Stimulated activated CD8-positive, alpha-beta memory T cell treated with anti-CD3 and anti-CD28 coated beads, Interleukin-7, amount 100 ng/mL, for 1 hour (primary cell): ENCODE measurements at places on chromosomes 2 and 18.

DNA sequence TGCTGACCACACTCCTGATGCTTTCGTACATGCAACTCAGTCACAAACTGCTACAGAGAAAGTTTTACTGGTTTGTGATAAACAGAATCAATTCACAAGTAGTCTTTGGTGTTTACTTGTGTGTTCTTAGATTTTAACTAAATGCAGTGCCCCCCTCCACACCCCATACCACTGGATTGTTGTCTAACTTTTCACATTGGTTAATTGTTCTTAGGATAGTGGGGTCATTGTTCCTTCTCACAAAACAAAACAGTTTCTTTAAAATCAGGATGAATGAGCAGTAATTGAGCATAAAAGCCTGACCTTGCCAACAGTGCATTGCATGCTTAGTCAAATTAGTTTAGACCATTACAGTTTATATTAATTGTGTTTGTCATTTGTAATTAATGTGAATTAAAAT, 14.1 kb upstream of the PNPT1 start:
- DNase-seq = no peak

- DNase-seq = no peak
Measured at GRCh38 chr2:48144777-48145176, 238.5 kb upstream of the FBXO11 start.

- no peak for DNase-seq
Measured at GRCh38 chr2:36318547-36318946, 37.0 kb upstream of the CRIM1 start.

- no peak for DNase-seq
Measured at GRCh38 chr2:58032016-58032763, 14.4 kb upstream of the VRK2 start.

DNA sequence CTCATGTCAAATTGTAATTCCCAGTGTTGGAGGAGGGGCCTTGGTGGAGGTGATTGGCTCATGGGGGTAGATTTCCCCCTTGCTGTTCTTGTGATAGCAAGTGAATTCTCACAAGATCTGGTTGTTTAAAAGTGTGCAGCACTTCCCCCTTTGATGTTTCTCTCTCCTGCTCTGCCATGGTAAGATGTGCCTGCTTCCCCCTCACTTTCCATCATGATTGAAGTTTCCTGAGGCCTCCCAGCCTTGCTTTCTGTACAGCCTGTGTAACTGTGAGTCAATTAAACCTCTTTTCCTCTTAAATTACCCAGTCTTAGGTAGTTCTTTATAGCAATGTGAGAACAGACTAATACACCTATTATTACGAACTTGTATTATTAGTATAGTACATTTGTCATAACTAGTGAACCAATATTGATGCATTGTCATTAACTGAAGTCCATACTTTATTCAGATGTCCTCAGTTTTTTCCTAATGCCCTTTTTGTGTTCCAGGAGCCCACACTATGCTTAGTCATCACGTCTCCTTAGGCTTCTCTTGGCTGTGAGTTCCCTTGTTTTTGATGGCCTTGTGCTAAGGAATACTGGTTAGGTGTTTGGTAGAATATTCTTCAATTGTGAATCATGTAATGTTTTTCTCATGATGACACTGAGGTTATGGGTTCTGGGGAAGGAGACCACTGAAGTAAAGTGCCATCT, 4.5 kb upstream of the MAP3K2 start:
- DNase-seq = no peak

DNA sequence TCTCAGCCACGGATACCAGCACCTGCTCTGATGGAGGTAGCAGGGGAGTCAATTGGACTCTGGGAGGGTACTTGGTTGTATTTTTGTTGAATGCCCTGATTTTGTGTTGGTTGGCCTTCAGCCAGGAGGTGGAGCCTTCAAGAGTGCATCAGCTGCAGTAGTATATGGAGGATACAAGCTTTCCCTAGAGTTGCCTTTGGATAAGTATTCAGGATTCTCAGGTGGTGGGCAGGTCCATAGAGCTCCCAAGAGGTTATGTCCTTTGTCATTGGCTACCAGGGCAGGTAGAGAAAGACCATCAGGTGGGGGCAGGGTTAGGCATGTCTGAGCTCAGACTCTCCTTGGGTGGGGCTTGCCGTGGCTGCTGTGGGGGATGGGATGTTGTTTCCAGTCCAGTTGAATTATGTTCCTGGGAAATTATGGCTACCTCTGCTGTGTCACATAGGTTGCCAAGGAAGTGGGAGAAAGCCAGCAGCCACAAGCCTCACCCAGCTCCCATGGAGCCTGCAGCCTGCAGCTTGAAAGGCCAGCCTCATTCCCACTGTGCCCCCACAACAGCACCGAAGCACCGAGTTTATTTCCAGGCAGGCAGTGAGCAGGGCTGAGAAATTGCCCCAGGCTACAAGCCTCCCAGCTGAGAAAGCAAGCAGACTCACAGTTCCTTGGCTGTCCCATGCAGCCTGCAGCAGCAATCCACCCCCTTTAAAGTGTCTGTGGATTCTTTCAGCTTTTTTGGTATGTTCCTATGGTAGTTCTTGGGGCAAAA, 38.6 kb upstream of the CHST9 start:
- DNase-seq = no peak

GRCh38 chr18:29737620-29738019, 1304.9 kb downstream of the DSC3 start:
- DNase-seq = no peak

GRCh38 chr2:188046437-188046836, 245.2 kb upstream of the GULP1 start:
- DNase-seq = no peak

DNA sequence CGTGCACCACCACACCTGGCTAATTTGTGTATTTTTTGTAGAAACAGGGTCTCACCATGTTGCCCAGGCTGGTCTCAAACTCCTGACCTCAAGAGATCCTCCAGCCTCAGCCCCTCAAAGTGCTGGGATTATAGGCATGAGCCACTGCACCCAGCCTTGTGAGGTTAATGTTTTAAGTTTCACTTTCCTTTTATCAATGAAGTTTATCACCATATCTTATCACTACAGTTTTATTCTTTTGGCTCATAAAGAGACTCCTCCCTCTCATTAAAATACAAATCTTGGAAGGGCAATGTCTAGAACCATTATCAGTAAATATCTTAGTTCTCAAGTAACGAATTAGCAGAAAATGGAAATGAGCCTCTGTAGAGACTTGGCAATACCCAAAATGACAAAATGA, 173.8 kb downstream of the BCL11A start:
- DNase-seq = no peak

DNA sequence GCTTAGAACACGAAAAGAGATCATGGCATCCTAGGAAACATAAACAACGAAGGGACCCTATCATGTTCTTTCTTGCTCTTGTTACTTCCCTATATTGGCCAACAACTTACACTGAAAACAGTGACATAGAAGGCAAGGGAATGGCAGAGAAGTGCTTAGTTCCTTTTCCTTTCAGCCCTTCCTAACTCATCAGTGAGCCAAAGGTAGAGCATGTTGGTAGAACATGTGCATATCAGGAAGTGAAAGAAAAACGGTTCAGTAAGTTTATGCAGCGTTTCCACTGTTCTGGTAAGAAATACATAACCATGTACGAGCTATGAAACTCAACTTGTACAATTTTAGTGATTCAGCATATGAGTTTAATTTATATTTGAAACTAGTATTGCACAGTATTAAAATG, 21.7 kb downstream of the AKAIN1 start:
- no peak for DNase-seq

DNA sequence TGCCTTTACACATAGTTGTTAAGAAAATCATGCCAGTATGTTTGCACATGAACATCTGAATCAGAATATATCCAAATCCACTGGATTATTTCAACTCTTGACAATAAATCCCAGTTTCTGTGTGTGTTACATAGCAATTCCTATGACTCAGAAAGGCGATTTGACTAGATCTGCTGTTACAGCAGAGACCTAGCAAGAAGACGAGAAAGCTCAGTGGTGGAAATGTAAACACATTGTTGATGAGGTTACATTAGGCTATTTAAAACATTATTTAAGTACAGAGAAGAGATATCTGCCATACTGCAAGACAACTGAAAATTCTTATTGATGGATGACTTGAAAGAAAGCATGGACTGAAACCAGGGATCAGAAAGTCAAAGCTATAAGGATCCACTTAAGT, 73.0 kb upstream of the SMIM21 start:
- DNase-seq = no peak

GRCh38 chr2:37583402-37583801, 88.0 kb downstream of the CDC42EP3 start:
- DNase-seq = no peak

- no peak for DNase-seq
Measured at GRCh38 chr2:122098306-122098705, 342.9 kb downstream of the TSN start.

DNA sequence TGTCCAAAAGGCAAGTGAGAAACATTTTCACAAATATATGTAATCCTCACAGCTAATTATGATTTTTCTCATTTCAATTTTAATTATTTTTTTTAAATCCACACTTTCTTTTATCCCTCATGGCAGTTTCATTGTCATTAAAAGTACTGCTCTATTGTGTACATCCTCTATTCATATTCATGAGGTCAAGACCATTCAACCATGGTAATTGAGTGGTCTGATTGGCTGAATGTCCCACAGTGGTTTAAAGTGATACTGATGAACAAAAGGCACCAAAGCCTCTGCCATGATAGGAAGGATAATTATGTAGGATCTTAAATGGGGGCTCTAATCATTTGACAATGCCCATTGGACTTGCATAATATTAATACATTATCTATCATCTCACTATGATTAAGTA, 108.4 kb upstream of the EPHA4 start:
- no peak for DNase-seq

GRCh38 chr18:27713738-27714095, 463.2 kb downstream of the CDH2 start:
- no peak for DNase-seq

GRCh38 chr2:206108713-206109112, 22.7 kb upstream of the INO80D start:
- no peak for DNase-seq

DNA sequence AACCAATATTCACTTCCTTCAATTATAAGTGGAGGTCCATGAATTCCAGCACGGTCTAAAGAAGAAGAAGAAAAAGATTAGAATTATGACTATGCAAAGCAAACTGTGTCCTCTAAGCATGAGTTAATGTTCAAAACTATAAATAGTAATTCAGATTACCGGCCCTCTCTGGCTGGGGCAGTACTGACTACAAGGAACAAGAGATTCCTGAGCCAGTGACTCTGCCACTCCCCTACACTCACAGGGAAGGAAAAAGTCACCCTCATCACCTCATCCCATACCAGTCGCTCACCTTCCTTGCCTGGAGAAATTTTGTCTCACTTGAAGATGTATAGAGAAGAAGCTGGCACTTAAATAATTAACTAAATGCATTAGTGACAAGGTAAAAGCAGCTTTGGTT, 56.5 kb upstream of the CD302 start:
- no peak for DNase-seq

- no peak for DNase-seq
Measured at GRCh38 chr2:42828487-42829425, 36.4 kb upstream of the HAAO start.

DNA sequence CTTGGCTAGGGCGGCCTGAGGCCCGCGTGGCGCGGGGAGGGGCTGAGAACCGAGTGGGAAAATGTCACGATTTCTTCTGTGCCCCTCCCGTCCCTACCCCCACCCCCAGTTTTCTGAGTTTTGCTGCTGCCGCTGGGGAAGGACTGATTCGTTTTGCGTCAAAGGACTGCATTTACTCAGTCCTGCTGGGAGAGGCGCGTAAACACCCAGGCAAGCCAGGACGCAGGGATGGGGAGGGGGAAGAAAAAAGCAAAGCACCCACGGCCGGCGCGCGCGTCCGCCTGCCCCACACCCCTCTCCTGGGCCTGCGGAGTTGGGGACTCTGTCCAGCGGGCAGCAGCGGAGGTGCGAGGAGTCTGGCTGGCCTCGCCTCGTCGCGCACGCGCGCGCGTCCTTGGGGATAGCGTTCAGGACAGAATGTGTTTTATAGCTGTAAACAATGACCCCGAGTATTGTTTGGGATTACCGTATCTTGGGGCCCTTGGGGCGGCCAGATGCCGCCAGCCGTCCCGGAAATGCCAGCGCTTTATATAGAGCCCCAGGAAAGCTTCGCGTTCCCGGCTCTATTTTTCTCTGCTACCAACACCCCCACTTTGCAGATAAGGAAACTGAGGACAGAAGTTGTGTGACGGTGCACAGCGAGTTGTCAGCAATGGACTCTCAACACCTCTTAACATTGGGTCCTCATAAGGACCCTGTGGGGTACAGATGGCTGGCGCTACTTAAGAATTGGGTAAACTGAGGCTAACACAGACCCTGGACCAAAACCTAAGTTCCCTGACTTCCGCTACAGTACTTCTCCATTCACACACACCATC, 1.7 kb upstream of the FOSL2 start:
- no peak for DNase-seq

- DNase-seq = no peak
Measured at GRCh38 chr2:9174771-9175437, 31.7 kb upstream of the ASAP2 start.

GRCh38 chr2:119181791-119182445, 23.4 kb upstream of the C1QL2 start:
- DNase-seq = no peak

GRCh38 chr2:228624733-228625132, 443.2 kb upstream of the SPHKAP start:
- no peak for DNase-seq

DNA sequence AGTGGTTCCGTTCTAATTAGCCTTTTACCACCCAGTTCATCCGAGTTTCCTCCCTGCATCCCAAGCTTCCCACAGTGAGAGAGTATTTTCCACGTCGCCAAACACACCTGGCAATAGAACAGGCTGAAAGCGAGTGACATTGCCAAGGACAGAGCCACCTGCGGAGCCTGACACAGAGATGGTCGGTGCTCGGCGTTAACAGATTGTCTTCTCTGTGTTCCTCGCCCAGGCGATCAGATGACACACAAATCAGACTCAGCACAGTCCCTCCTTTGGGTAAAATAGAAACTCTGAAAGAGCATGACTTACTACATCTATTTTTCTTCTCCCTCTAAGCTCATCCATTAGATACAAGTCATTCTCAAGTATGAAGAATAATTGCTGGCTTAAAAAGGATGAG, 107.7 kb downstream of the CD226 start:
- no peak for DNase-seq

GRCh38 chr2:213678437-213679218, 394.4 kb downstream of the SPAG16 start:
- DNase-seq = no peak

DNA sequence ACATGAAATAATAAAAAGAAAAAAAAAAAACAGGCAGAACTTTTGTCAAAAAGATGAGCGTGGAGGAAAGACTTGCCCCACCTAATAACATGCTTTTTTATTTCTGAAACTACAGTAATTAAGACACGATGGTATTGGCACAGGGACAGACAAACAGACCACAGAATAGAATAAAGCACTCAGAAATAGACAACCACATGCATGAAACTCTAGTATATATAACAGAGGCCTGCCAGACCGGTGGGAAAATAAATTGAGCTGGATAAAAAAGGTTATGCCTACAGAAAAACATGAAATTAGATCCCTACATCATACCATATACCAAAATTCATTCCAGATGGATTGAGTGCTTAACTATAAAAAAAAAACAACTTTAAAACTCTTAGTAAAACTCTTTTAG, 163.1 kb downstream of the NRP2 start:
- no peak for DNase-seq
